ENCODE measurements at places on chromosomes 5 and 9.
A peak's percentile ranks its signal among the peaks of the same experiment; 100 is the strongest.

- DNase-seq = no peak
Measured at GRCh38 chr5:37249815-37250164, 614 bp upstream of the CPLANE1 start.

GRCh38 chr5:33925278-33925677 is 10.9 kb upstream of the RXFP3 start:
- no peak for DNase-seq

DNA sequence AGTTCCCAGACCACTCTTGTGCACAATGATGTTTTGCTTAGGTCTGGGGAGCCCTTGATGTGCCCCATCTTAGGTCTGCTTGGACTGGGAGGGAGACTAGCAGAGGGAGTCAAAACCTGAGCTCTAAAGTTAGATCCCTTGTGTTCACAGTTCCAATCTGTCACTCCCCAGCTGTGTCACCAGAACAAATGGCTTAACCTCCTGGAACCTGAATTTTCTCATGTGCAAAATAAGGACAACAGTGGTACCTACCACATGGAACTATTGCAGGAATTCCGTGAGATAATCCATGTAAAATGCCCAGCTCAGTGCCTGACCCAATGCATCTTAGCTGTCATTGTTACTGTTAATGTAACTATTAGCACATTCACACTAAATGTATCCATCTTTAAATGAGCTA is 45.5 kb downstream of the GALNT10 start:
- no peak for DNase-seq

DNA sequence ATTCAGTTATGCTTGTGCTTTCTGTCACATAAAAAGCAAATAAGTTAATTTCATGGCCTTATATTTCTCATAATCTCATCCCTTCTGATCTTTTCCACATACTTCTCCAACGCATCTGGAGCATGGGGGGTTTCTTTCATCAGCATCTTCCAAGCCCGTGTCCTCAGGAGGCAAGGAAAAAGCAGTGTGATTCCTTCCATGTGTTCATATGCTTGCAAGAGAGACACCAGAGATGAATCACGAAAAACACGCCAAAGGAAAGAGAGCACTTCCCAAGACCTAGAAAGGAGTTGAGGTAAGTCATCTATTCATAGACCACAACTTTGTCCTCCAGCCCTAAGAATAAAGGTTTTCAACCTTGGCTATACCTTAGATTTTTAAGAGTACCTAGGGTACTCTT is 26.0 kb upstream of the SVEP1 start:
- no peak for DNase-seq

- peak; percentile 38 for DNase-seq
Measured at GRCh38 chr5:103347716-103348423, 89.3 kb downstream of the MACIR start.

DNA sequence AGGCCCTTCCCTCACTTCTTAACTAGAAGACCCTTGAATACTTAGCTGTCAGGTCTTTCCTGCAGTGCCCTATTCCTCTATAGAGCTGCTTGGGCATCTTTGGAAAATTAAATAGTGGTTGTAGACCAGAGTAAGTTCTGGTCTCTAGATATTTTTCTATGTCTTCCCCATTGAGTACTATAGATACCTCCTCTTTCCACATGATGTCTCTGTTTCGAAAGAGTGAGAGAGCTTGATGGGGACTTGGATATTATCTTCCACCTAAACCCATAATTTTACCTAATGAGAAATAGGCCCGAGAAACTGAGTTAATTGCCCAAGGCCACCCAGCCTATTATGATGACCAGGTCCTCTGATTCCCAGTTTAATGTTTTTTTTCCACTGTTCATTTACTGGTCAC is 40.2 kb downstream of the SPEF2 start:
- DNase-seq = no peak

DNA sequence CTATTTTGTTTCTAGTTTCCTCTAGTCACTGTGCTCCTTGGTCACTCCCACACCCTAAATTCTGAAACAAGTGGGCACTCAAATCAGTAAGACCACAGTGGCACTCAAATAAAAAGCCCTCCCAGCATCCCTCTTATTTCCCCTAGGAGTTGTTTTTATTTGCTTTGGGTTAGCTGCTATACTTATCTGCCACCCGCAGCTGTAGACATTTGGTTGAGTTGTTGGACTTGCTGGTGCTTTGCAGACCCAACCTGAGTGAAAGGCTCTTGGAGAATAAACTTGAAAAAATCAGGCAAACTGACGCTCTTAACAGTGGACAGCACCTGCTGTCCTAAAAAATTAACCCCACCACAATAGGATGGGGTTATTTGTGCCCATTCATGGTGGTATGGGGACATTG is 203.0 kb downstream of the SPATA31A6 start:
- DNase-seq = no peak

- DNase-seq = no peak
Measured at GRCh38 chr9:70413464-70413798, 1.0 kb downstream of the KLF9 start.

GRCh38 chr5:74272831-74273451 is 367.6 kb downstream of the ENC1 start:
- DNase-seq = peak; percentile 60

GRCh38 chr9:88653911-88654310 is 118.9 kb downstream of the NXNL2 start:
- DNase-seq = peak; percentile 48

DNA sequence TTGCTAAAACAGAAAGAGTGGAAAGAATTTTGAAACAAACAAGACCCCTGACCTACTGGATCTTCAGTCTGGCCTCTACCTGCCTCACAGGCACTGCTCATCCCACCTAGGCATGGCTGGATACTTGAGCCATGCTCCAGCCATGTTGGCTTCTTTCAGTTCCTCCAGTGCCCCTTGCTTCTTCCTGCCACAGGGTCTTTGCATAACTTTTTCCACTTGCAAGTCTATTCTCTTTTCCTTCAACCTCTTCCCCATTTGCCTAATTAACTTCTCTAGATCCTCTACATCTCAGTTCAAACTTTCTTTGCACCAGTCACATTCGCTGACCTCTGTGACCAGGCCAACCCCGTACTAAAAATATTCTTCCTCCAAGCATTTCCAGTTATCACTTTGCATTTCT is 50.4 kb downstream of the STARD4 start:
- no peak for DNase-seq

- no peak for DNase-seq
Measured at GRCh38 chr9:104987743-104988142, 59.8 kb upstream of the ABCA1 start.

DNA sequence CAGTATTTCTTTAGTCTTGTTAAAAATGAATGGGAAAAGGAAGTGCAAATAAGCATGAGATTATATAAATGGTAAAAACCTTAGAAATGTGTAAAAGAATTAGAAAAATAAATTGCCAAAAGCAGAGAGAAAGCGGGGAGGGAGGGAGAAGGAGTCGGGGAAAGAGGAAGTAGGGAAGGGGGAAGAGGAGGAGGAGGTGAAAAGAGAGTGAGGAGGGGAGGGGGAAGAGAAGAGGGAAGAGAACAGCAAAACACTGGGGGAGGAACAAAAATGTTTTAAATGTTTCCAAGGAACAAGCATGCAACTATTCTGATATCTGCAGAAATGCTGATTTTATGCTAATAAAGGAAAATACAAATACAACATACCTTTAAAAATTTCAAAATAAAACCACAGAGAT is 317.5 kb downstream of the PIK3R1 start:
- no peak for DNase-seq

DNA sequence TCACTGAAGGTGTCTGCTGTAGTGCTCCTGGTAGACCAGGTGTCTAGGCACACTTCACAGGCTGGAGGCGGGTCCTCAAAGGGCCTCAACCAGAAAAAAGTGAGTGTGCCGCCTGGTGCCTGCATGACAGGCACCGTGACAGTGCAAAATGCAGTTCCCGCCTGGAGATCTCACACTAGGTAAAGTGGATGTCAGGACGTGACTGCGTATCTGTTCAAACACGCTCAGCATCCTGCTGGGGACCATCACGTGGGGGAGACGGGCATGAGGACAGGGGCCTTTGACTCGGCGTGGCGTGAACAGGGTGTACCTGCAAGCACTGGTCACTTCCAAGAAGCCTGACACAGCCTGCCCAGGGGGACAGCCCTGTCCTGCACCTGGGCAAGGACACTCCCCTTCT is 32.3 kb upstream of the NTNG2 start:
- DNase-seq = no peak

GRCh38 chr9:96875461-96876142 is 21.3 kb upstream of the ZNF782 start:
- DNase-seq = peak; percentile 77

DNA sequence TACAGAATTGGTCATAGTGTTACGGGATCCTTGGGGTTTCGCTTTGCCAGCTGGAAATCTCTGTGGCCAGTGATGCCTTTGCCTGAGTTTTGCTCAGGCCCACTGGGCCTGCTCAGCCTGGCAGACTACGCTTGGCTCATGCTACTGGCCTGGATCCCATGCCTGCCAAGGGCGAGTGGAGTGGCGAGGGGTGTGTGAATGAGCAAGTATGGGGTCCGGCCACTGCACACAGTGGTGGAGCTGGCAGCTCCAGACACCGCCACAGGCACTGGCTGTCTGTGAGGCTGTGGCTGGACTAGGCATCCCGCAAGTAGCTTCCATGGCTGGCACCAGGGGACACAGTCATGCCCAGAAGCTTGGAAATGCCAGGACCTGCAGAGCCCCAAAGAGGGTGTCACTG is 240.3 kb downstream of the ARRDC3 start:
- no peak for DNase-seq

DNA sequence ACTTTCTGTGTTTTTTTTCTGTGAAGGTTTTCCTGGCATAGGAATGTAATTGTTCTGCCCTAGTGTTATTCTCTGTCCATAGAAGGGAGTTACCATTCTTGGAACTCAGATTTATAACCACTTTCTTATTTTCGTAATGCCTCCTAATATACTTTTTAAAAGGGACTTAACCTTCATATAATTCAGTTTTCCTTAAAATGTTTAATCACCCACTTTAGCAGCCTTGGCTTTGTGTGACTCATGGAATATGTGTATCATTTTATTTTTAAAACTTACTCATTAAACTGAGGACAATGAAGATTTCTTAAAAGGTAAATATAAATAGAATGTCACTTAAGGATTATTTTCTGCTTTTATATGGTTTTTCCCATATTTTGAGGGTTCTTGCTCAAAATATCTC is 50.0 kb downstream of the RAI14 start:
- DNase-seq = no peak

GRCh38 chr5:71492817-71493615 is 37.6 kb downstream of the BDP1 start:
- DNase-seq = no peak

GRCh38 chr9:116765011-116765410 is 77.9 kb downstream of the TRIM32 start:
- no peak for DNase-seq

- DNase-seq = no peak
Measured at GRCh38 chr5:139755892-139756671, 39.5 kb upstream of the PSD2 start.

- peak; percentile 57 for DNase-seq
Measured at GRCh38 chr9:124266139-124266825, 8.5 kb downstream of the NEK6 start.

GRCh38 chr9:122110100-122110833 is 17.2 kb upstream of the TTLL11 start:
- no peak for DNase-seq

DNA sequence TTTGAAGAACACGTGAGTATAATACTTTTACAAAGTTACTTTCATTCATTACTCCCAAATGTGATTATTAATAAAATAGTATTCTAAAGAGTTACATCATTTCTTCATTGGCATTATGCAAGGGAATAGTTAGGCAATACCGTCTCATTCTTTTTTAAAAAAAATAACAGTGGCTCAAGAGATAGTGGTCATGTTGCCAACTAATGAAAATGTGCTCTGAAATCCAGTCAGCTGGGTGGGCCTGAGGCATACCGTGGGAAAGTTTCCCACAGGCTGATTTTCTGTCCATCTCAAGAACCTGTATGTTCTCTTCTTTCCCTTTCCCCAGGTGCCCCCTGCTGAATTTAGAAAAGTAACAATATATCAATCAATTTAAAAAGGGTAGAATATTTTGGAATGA is 40.8 kb upstream of the ROPN1L start:
- DNase-seq = no peak

- DNase-seq = peak; percentile 49
Measured at GRCh38 chr9:63859475-63860215, 1425.4 kb downstream of the FOXD4L5 start.

Data from EL (cell line).